T-helper 2 cell treated with Interferon-gamma antibody and Interleukin-4, amounts not matched to agents 5 μg/mL and 100 μg/mL, for 36 hours (primary cell): ENCODE measurements at places on chromosomes 5 and 9.
A peak's percentile ranks its signal among the peaks of the same experiment; 100 is the strongest.

DNA sequence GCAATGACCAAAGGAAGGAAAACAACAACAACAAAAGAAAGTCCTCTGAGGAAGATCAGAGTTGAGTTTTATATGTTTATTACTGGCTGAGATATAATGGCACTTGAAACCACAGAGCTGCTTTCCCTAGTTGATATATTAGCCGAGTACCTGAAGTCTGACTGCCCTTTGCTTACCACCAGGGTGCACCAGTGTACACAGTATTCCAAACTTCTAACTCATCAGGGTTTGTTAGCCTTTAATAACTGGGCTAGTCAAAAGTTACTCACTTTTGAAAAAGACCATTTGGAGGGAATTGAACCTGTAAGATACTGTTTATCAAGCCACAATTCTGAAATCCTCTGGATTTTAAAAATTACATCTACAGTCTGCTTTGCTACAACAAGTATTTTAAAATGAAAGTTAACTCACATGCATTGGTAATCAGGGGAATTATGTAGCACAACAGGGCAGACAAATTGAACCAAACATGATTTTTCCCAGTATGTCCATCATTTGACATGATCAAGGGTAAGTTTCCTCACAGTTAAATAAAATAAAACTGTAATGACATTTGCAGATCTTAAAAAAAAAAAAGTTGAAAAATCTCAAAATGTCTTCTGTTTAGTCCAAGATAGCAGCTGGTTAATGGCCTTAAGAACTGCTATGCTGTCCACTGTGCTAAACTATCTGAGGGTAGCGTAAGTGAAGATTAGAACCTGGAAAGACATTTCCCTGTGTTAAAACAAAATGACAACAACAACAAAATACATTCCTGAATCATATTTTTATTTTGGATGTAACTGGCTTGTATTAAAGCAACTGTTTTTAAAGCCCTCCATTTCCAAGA, 57.3 kb upstream of the C6 start:
- DNase-seq: no peak

DNA sequence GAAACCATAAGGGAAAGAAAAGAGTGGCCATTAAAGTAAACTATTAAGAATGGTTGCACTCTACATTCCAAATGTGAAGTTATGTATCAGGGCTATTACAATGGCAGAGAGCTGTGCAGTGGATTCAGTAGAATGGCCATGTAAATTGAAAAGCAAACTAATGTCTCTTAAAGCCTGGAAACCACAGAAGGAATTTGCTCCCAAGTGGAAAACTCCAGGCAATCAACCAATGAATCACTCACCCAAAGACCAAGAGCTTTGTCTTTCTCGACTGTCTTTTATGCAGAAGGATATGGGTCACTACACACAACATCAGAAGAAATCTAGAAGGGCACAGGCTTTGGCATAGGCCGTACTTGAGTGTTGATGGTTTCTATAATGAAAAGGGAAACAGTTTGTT, 114.9 kb downstream of the TLE1 start:
- no peak for DNase-seq

DNA sequence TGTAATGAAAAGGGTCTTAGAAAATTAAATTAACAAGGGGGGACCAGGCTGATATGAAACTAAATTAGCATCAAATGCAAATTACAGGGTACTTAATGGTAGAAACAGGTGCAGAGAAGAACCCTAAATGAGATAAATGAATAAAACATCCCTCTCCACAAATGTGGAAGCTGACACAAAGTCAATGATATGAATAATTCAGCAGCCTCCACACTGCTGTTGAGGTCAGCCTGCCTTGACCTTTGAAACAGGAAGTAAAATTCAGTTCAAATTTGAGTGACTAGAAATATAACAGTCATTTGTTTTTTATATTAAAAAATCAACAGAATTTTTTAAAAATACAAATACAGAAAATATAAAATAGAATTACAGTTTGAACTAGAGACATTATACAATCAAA, 40.0 kb downstream of the EBF1 start:
- no peak for DNase-seq

DNA sequence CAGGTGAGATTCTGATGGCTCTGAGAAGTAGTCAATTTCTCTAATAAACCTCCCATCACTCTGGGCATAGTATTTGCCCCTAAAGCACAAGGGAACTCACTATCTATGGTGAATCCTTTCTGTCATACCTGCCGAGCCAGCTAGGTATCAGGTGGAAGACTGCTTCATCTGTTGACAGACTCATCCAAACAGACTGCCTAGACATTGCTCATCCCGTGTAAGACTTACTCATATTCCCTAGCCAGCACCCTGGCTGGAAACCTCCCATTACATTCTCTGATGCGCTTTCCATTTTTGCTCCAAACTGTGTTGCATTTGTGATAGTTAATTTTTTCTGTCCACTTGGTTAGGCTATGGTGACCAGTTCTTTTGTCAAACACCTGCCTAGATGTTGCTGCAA, 595.9 kb downstream of the DNAH5 start:
- no peak for DNase-seq

GRCh38 chr9:101711330-101711941, 27.0 kb downstream of the GRIN3A start:
- no peak for DNase-seq

DNA sequence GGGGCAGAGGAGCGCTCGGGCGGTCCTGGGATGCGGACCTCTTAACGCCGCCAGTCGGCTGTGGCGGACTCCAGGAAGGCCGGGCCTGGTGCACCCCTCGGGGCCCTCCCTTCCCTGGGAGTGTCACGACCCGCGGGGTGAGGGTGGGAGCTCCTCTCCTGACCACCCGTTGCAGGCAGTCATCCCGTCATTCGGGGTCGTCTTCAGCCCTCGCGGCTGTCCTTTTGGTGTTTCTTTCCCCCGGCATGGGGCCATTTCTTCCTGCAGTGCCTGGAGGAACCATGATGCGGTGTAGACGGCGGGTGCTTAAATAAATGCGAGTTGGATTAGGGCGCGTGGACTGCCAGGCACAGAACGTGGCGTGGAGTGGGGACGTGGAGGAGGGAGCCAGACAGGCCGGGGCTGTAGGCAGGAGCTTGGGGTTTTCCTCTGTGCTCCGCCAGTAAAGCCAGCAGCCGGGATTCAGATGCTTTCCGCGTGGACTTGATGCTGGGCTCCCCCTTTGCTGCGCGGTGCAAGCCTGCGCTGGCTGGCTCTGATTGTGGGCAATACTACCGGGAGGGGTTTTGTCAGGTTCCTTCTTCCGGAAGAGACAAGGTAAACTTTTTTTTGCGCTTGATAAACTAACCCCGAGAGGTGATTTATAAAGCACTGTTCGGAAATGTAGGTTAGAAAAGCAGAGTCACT, 868 bp downstream of the KDM4C start:
- peak; percentile 41 for DNase-seq

GRCh38 chr5:10760096-10760920, 726 bp downstream of the DAP start:
- no peak for DNase-seq

DNA sequence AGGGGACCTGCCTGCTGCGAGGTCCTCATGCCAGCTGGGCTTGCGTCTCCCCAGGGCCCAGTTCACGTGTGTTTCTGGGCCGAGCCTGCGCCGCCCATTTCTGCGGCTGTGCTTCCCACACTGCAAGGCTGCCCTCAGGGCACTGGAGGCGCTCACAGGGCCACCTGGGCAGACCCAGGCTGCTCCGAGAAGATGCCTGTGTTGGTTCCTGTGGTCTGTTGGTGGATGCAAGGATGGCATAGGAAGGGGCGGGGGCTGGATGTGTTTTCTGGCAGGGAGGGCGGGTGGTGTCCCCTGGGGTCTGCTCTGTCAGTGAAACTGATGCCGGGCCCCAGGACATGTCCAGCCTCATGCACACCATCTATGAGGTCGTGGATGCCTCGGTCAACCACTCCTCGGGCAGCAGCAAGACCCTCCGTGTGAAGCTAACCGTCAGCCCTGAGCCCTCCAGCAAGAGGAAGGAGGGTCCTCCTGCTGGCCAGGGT, 25.9 kb downstream of the NKD2 start:
- no peak for DNase-seq

DNA sequence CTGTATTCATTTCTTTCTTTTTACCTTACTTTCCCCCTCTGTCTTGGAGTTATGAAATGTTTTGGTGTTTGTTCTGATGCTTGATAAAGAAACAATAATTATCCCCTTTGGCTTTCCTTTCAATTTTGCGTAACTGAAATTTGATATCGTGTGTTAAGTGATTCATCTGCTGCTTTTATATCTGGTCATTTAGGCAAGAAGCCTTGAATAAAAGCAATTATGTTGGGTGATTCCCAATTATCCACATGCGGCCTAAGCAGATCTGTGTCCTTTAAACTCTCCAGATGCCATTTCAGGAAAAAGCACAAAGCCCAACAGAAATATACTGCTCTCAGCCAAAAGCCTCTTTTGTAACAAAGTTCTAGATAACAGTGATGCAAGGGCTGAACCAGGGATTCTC, 92.8 kb downstream of the TAF11L14 start:
- no peak for DNase-seq

DNA sequence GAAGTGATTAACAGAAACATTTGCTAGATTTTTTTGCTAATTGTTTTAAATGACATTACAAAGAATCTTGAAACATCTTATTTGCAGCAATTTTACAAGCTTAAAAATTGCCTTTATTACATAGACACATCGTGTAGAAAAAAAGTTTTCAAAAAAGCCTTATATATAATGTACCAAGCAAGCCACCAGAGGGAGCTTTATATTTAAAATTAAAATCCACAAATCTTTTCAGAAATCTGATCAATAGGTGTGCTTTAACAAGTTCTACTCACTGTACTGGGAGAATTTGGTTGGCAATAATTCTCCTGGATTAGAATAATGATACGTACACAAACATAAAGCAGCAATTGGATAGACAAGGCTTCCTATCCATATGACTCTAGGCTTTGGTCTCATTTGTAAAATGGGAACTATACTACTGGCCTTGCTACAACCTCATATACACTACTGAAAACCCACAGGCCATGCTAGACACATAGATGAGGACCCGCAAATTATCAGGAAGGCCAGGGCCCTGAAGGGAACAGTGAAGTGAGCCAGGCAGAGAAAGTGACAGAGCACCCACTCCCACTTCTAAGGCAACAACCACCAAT, 4.8 kb downstream of the PSMB7 start:
- no peak for DNase-seq

- peak; percentile 57 for DNase-seq
Observed at GRCh38 chr9:105299190-105299854, 54.9 kb downstream of the SLC44A1 start.

GRCh38 chr9:4375424-4376200, 75.7 kb upstream of the GLIS3 start:
- DNase-seq: no peak

- no peak for DNase-seq
Observed at GRCh38 chr5:86461169-86461956, 156.4 kb upstream of the COX7C start.

GRCh38 chr5:58327289-58327688, 132.6 kb downstream of the PLK2 start:
- DNase-seq: no peak

GRCh38 chr5:132873119-132873929, at the start of gene LEAP2:
Gene LEAP2 (plus strand): TSS chr5:132873668. CDS start chr5:132873695, 27 bp downstream.
- no peak for DNase-seq

GRCh38 chr9:129500161-129500862, 120.6 kb downstream of the C9orf50 start:
- no peak for DNase-seq

DNA sequence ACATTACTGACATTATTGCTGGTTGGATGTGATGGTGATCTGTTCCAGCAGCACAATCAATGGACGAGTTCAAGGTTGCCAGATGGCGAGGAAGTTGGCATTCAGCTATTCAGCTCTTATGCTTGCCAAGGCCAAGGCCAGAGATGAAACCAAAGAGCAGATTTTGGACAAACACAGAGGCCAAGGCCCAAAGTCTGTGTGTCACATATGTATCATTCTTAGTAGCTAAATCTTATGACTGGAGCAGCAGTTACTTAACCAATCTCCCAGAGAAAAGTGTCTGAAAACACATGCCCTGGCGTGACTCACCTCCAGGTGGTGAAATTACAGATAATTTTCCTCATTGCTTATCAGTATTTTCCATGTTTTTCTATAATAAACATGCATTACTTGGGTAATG, 189.0 kb upstream of the EGFLAM start:
- DNase-seq: no peak

GRCh38 chr5:26674846-26675245, 363.5 kb downstream of the CDH9 start:
- no peak for DNase-seq

- DNase-seq: no peak
Observed at GRCh38 chr5:54885636-54886035, 99.8 kb downstream of the ESM1 start.

GRCh38 chr9:86424251-86424891, 70.2 kb upstream of the TUT7 start:
- DNase-seq: no peak

- no peak for DNase-seq
Observed at GRCh38 chr9:134922932-134923240, 5.2 kb upstream of the FCN1 start.

DNA sequence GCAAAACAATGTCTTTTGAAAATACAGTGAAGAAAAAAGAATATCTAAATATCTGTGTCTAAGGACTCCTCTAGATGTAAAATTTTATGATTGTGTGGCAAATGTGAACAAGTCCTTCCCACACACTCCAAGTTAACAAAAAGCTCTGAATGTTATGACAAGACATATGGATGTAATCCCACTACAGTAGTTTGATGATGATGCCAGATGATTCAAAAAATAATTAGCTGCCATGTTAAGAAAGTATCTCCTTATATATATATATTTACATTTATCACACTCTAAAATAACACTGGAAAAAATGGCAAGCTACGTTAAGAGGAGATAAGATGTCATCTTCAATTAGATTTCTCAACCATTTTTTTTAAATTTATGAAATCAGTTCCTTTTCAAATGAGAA, 178.5 kb downstream of the NFIB start:
- no peak for DNase-seq

GRCh38 chr9:119185298-119185697, 183.9 kb downstream of the BRINP1 start:
- DNase-seq: no peak

DNA sequence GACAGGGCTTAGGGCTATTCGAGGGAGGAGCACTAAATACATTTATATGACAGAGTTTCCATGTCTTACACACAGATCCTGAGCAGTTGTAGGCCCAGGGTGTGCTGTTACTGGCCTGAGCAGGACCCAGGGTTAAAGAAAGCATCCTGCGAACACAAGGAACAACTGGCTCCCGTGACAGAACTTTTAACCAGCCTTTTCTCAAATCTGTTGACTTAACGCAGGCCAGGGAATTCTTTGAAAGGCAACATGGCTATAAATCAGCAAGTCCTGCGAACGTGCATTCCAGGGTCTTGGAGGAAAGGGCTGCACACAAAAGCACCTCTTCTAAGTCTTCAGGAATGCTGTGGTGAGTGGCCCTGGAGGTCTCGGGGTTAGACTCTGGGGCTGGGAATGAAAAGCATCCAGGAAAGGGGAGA, 45.2 kb upstream of the ANKRD55 start:
- no peak for DNase-seq

- no peak for DNase-seq
Observed at GRCh38 chr5:118956727-118957126, 31.6 kb downstream of the DTWD2 start.

GRCh38 chr5:181086026-181086883, 44.7 kb downstream of the OR2V1 start:
- DNase-seq: no peak

GRCh38 chr5:43006424-43007202, 33.5 kb downstream of the ANXA2R start:
- DNase-seq: no peak

- no peak for DNase-seq
Observed at GRCh38 chr9:24464319-24464951, 81.3 kb downstream of the IZUMO3 start.

GRCh38 chr9:4371108-4371507, 71.2 kb upstream of the GLIS3 start:
- no peak for DNase-seq

GRCh38 chr9:4794691-4795090, 1.9 kb downstream of the RCL1 start:
- DNase-seq: no peak
